ENCODE measurements at places on chromosomes 16 and 17.

- no peak for DNase-seq
Observed at GRCh38 chr16:27531186-27531585, 18.5 kb downstream of the GTF3C1 start.

DNA sequence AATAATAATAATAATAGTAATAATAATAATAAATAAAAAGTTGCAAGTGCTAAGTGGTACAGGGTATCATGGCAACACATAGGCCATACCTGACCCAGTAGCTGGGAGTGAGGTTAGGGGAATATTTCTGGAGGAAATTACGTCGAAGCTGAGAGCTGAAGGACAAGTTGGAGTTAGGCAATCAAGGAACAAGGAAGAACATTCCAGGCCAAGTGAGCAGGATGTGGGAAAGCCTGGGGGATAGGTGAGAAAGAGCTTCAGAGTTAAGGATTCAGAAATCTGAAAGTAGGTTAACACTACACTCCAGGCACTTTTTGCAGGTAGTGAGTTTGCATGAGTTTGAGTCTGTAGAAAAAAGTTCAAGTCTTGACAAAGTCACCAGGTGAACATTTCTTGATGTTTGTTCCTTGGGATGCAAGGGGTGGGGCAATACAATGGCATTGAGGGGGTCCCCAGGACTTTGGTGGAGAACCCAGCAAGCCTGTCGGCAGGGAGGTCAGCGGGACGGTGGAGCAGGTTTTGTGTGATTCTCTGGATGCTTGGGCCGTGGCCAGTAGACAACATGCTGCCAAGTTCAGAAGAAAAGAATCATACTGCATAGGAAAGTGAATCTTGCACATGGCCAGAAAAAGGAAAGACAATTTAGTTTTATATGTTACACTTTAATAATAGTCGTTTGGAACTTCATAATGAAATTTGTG lies 27.7 kb upstream of the MPHOSPH6 start:
- DNase-seq, result no peak

DNA sequence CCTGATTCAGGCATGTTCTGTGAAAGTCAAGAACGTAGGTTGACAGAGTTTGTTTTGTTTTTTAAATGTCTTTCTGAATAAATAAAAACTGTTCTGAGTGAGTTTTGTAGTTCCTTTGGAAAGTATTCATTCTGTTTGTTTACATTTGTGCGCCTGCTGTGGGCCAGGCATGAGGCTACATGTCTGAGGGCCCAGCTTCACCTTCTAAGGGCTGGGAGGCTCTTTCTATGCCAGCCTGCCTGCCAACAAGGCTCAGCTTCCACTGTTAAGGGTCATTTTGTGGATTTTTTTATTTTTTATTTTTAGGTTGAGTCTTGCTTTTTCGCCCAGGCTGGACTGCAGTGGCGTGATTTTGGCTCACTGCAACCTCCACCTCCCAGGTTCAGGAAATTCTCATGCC lies 6.1 kb downstream of the WWOX start:
- no peak for DNase-seq

DNA sequence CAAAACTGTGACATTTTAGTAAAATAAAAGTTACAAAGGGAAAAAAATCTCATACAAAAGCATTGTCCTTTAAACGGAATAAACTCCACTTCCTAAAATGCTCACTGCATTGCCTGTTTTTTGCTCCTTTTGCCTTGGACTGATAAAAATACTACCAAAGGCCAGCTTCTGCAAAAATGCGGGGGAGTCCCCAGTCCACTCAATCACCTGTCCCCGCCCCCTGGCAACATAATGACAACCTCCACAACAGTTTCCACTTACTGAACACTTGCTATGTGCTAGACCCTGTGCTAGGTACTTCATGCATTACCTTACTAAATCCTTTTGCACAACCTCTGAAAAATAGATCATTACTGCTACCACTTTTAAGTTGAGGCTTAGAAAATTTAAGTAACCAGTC lies 172.7 kb upstream of the CCL2 start:
- no peak for DNase-seq

GRCh38 chr16:57016831-57017230 lies 27.5 kb downstream of the NLRC5 start:
- no peak for DNase-seq

GRCh38 chr16:1327619-1327947 lies 5.9 kb upstream of the BAIAP3 start:
- no peak for DNase-seq

GRCh38 chr17:180381-181244 lies 837 bp downstream of the DOC2B start:
- DNase-seq, result no peak

- DNase-seq, result no peak
Observed at GRCh38 chr17:30337393-30337999, 3.6 kb upstream of the TMIGD1 start.

- peak; percentile 1 for DNase-seq
Observed at GRCh38 chr17:10875984-10876555, 38.2 kb upstream of the PIRT start.

DNA sequence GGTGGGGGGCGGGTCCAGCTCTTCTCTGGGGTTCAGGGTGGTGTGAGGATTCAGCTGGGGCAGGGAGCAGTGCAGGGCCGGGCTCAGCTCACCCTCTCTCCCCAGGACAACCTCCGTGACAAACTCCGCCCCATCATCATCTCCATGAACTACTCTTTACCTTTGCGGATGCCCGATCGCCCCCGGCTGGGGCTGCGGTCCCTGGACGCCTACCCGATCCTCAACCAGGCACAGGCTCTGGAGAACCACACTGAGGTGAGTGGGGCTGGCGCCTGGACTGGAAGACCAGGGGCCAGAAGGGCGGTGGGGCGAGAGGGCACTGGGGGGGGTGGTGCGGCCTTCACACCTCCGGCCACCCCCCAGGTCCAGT lies 18.9 kb upstream of the PDK2 start:
- no peak for DNase-seq

DNA sequence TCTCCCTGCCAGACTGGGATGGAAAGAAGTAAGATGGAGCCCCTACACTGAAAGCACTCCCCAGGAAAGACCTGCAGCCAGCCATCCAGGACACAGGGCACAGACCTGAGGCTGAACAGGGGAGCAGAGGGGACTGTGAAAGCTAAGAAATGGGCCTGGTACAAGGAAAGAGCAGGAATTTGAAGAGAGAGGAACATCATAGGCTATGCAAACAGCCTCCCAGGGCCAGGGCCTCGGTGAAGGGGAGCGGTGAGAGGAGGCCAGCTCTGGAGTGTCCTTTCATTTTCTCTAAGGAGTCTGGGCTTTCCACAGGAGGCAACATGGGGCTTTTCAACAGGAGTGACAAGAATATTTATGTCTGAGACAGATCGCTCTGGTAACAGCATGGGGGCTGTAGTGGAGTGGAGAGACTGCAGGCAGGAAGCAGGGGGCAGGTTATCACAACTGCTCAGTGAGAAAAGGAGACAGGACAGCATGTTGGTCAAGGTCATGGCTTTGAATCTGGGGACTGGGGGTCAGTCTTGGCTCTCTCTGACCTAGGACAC lies 50.1 kb downstream of the TOM1L2 start:
- DNase-seq, result no peak

GRCh38 chr17:12983991-12984884 lies 33.6 kb downstream of the ELAC2 start:
- DNase-seq, result no peak

DNA sequence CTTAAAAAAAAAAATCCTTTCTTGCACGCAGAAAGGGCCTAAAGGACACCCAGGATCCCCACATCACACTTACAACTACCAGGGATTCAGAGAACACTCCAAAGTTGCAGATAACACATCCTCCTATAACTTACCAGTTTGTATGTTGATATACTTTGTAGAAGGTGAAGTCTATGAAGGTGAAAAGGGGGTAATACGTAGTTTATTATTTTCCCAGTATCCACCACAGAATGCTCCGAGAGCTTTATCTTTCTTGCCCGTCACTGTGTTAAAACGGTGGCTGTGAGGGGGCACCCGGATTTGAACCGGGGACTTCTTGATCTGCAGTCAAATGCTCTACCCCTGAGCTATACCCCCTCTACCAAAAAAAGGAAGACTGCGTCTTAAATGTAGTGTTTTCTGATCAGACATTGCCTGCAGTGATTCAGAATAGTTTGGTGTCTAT lies 7.9 kb upstream of the RPL23 start:
- no peak for DNase-seq

GRCh38 chr17:72869630-72870029 lies 222.9 kb downstream of the SLC39A11 start:
- no peak for DNase-seq

GRCh38 chr17:82434216-82434565 lies 15.8 kb upstream of the OGFOD3 start:
- no peak for DNase-seq

DNA sequence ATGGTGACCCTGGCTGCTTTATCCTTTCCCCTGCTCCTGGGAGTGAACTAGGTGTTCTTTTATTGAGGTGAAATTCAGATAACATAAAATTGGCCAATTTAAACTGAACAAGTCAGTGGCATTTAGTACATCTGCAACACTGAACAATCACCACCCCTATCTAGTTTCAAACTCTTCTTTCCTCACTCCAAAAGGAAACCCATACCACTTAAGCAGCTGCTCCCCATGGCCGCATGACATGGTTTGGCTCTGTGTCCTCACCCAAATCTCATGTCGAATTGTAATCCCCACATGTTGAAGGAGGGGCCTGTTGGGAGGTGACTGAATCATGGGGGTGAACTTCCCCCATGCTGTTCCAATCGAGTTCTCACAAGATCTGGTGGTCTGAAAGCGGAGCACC lies 154.1 kb downstream of the STX8 start:
- DNase-seq, result no peak

DNA sequence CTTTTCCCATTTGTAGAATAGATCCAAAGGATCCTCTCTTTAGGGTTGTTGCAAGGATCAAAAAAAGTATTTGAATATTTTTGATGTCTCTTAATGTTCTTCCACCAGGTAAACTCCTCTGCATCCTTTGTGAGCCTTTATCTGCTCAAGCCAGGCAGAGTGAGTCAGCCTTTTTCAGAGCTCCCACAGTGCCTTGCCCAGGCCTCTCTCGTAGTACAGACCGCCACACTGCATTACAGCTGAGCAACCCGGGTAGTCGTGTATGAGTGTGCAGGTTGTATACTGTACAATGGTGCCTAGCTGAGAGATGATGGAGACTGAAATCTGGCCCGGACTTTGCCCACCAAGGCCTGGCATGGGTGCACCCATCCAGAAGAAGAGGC lies 20.9 kb downstream of the RHBDL3 start:
- no peak for DNase-seq

DNA sequence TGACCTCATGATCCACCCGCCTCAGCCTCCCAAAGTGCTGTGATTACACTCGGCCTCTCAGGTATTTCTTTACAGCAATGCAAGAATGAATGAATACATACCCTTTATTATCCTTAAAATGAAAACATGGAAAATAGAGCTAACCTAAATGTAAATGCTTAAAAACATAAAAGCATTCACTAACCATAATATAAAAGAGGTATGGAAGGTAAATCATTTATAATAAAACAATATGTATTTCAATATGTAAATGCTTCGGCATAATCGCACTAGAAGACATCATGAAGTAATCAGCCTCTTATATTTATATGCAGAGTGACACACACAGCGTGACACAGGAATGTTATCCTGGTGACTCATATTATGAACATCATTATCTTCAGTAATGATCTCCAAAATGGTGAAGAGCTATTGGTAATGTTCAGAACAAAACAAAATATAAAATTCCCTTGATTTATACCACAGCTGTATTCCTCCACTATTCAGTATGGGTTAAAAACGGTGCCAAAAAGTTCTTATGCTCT lies 53.9 kb downstream of the AIPL1 start:
- DNase-seq, result no peak

DNA sequence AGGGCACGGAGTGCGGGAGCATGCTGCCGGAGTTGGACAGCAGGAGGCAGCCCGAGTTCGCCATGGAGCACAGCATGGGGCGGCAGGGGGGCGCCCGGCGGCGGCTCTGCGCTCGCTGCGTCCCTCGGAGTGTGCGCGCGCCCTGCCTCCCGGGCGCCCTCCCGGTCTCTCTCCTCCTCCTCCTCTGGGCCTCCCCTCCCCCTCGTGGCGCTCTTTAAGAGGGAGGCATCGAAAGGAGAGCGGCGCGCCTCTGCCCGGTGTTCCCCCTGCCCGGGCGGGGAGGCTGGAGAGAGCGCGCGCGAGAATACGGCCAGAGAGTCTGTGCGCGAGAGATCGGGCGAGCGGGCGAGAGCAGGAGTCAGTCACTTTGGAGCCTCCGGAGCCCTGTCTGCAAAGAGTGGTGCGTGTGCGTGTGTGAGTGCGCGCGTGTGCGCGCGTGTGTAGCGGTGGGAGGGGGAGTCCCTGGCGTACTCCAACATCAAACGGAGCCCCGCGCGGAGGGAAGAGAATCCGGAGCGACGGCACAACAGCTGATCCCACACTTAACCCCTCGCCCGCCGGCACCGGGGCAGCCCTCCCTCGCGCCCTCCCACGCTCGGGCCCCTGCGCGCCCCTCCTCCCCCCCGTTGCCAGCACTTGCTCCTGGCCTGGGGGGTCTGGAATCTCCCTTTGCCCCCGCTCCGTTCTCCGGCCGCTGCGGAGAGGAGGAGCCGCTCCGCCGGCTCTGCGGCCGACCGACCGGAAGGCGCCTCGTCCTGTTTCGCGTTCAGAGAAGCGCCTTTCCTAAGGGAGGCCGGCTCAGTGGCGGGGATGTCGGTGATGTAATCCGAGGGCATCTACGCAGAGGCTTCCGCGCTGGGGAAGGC lies 108.9 kb downstream of the ENGASE start:
- DNase-seq, result no peak

GRCh38 chr16:87150681-87151280 lies 166.4 kb downstream of the C16orf95 start:
- no peak for DNase-seq

DNA sequence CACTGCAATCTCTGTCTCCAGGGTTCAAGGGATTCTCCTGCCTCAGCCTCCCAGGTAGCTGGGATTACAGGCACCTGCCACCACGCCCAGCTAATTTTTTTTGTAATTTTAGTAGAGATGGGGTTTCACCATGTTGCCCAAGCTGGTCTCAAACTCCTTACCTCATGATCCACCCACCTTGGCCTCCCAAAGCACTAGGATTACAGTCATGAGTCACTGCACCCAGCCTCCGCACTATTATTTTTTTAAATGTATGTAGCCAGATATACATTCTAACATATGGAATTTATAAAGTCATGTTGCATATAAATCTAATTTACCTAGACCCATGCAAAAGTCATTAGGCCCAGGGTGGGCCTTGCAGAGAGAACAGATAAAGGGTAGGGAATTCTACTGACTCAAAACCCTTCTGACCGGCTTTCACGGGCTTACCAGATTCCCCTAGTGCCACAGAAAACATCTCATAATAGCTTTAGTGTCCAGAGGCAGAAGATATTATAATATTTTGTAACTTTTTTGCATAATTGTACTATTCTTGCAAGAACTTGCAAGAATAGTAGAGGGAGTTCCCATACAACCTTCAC lies 20.5 kb upstream of the HELZ start:
- no peak for DNase-seq

All from activated CD8-positive, alpha-beta memory T cell treated with anti-CD3 and anti-CD28 coated beads for 48 hours (primary cell).